ENCODE measurements at places on chromosomes 7 and 10. TPM values are rescaled to one million over a fixed set of nuclear protein-coding genes. Genes with fewer than 3 reads are reported as not detected.

Gene TLL2
- under 0.01 TPM for total RNA-seq

Gene CTBP2
- total RNA-seq: 81.8 TPM

Gene FAM149B1
- 44.2 TPM for total RNA-seq

Gene CXCL12
- total RNA-seq: 54.7 TPM

Gene MOGAT3
- not detected for total RNA-seq

Gene MYL10
- total RNA-seq: not detected

Gene OPN1SW
- total RNA-seq: not detected

Gene COMMD3
- 63.5 TPM for total RNA-seq

Gene AS3MT
- 8.1 TPM for total RNA-seq

Gene DNA2
- 4.9 TPM for total RNA-seq

Gene LIPJ
- total RNA-seq: 0.16 TPM

Gene SPDYE8
- not detected for total RNA-seq

Gene CHAT
- total RNA-seq: not detected

Gene ANKRD26
- 8.7 TPM for total RNA-seq

Gene RUFY2
- total RNA-seq: 12.5 TPM

Gene RELN
- 0.63 TPM for total RNA-seq

Gene KCND2
- total RNA-seq: 5.0 TPM

Gene PLAC9
- total RNA-seq: 60.6 TPM

Gene MSANTD7
- 12.0 TPM for total RNA-seq

Gene RAMP3
- 0.17 TPM for total RNA-seq

Gene MRPS24
- 105 TPM for total RNA-seq

Gene CALHM3
- total RNA-seq: not detected

Gene CYP3A4
- not detected for total RNA-seq

Gene LMTK2
- total RNA-seq: 3.9 TPM

Gene CPA1
- 0.09 TPM for total RNA-seq

Gene PVRIG
- total RNA-seq: not detected

Gene YWHAG
- total RNA-seq: 52.2 TPM

Gene NOD1
- 4.9 TPM for total RNA-seq

Gene TAC1
- total RNA-seq: 0.16 TPM

Gene TFR2
- total RNA-seq: 0.26 TPM

Gene FGL2
- total RNA-seq: 170 TPM

Gene NME8
- not detected for total RNA-seq

Gene JAKMIP3
- total RNA-seq: 0.16 TPM

Gene FOXI2
- not detected for total RNA-seq

Gene CYP26A1
- total RNA-seq: not detected

Gene CCSER2
- 19.4 TPM for total RNA-seq

Gene ADAMTS14
- total RNA-seq: 3.3 TPM

Gene NPM3
- total RNA-seq: 93.2 TPM

Gene UNC5B
- total RNA-seq: 11.4 TPM

Gene GALNT17
- total RNA-seq: not detected

Gene SPDYE11
- not detected for total RNA-seq

All from bronchial smooth muscle cell (primary cell).